ENCODE measurements at places on chromosomes 1 and 21. TPM values are rescaled to one million over a fixed set of nuclear protein-coding genes. Genes with fewer than 3 reads are reported as not detected.
A peak's percentile ranks its signal among the peaks of the same experiment; 100 is the strongest.

The SH2D5 gene
- total RNA-seq: 7.2 TPM

The CRYBG2 gene
- not detected for total RNA-seq

The ALX3 gene
- total RNA-seq: not detected

The LCE3E gene
- total RNA-seq: not detected

The FABP3 gene
- total RNA-seq: 5.6 TPM

The MROH7 gene
- not detected for total RNA-seq

The WNT2B gene
- 0.56 TPM for total RNA-seq

The KCNK2 gene
- total RNA-seq: 86.9 TPM

- DNase-seq: no peak
Measured at GRCh38 chr1:118944133-118944532, 44.0 kb downstream of the TBX15 start.

- no peak for DNase-seq
Measured at GRCh38 chr1:4546911-4547310, 107.5 kb upstream of the AJAP1 start.

DNA sequence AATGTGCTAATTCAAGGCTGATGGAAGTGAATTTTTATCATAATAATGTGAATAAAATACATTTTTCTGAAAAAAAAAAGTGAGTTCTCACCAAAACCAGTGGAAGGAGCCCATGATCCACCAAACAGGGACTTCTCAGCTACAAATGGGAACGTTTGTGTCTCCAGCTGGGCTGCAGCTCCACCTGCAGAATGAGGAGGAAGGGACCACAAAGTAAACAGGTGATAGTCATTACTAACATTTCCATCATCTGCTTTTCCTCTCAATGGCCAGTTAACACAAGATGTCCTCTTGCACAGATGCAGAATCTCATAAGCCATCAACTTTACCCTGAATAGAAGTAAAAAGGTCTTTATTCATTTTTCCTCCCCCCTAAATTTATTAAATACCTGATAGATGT is 246.2 kb downstream of the MRPL39 start:
- DNase-seq: no peak

DNA sequence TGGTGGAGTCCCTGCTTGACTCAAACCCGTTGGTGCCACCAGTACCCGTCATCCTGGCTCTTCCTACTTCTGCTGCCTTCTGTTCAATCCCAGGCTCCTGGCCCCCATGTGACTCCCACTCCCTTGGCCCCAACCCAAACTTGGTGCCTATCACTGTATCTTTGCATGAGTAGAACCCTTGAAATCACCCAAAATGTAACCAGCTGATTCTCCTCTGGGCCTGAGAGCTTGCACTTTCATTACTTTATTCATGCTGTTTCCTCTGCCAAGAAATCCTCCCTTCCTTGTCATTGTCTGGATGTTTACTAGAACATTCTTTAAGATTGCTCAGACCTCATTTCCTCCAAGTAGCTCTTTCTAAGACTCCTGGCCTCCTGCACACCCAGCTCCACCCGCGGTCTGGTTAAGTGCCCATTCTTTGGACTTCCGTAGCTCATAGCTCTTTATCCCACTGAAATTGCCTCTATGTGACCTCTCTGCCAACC is 15.7 kb downstream of the PTAFR start:
- DNase-seq: peak; percentile 90

DNA sequence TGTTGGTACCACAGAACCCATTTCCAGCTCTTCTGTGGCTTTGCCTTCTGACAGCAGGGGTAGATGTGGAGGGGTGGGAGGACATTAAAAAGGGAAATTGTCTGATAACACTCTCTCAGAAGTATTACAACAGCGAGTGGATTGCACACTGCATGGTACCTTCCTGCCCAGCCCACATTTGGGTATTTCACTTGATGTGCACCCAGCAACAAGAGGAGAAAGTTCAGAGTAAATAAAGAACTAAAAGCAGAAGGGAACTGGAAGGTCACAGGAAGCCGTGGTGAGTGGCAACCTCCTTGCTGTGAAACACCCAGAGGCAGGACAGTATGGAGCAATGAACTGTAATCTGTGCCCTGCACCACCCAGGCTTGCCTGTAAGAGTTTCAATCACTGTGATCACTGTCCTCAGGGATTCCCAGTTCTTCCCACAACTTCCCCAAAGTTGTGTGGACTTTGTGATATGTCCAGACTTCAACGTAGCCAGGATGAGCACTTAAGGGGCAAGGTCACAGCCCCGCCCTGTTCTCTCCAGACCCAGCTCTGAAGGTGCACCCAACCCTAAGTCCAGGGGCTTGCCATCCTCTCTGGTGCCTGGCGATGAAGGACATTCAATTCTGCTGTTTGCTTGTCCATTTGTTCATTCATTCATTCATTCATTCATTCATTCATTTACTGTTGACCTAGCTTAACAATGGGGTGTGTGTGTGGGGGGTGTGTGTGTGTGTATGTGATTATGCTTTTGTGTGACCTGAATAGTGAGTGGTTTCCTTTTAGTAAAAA is 18.7 kb upstream of the F5 start:
- DNase-seq: no peak

DNA sequence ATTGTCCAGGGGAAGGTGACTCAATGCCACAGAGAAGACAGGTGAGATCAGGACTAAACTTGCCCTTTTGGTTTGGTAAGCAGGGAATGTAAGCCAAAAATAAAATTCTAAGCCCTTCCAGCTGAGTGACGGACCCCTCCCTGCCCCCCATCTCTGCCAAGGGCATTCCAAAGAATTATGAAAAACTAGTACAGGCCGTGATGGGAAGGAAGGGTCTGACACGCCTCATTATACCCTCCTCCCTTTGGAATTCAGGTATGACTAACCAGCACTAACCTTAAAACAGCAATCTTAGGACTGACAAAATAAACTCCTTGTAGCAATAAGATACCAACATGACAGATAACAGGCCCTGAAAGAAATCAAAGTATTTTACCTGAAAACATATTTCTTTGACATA is 99.6 kb downstream of the GABPA start:
- no peak for DNase-seq

GRCh38 chr1:198244772-198245171 is 88.0 kb downstream of the NEK7 start:
- DNase-seq: no peak

- no peak for DNase-seq
Measured at GRCh38 chr1:228272331-228272791, 64.5 kb downstream of the OBSCN start.

GRCh38 chr1:235076504-235077162 is 52.0 kb downstream of the TOMM20 start:
- DNase-seq: no peak

- DNase-seq: no peak
Measured at GRCh38 chr1:205826016-205826806, 13.2 kb upstream of the SLC41A1 start.

GRCh38 chr1:184285401-184286087 is 101.3 kb upstream of the C1orf21 start:
- DNase-seq: no peak

GRCh38 chr1:227547310-227548118 is 15.8 kb upstream of the ZNF678 start:
- no peak for DNase-seq

DNA sequence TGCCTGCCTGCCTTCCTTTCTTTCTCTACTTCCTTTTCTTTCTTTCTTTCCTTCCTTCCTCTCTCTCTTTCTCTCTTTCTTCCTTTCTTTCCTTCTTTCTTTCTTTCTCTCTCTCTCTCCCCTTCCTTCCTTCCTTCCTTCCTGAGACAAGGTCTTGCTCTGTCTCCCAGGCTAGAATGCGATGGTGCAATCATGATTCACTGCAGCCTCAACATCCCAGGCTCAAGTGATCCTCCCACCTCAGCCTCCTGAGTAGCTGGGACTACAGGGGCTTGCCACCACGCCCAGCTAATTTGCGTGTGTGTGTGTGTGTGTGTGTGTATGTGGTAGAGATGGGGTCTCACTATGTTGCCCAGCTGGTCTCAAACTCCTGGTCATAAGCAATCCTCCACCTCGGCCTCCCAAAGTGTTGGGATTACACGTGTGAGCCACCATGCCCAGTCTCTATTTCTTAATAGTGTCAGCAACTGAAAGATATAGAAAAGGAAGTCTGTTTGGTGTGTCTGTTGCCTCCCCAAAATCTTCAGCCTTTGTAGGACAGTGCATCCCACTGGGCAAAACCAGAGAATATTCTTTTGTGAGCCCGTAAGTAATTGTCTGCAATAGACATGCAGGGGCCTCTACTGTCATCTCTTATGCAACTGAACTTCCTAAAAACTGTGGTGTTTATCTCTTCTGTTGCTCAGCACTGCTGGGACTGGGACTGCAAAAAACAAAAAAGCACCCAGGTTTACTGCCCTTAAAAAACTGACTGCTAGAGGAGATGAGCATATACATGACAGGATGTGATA is 20.9 kb upstream of the RAB4A start:
- DNase-seq: no peak

- DNase-seq: no peak
Measured at GRCh38 chr1:224432672-224433040, 1.9 kb downstream of the WDR26 start.

- peak; percentile 89 for DNase-seq
Measured at GRCh38 chr1:39450956-39451606, 40.4 kb upstream of the BMP8A start.

DNA sequence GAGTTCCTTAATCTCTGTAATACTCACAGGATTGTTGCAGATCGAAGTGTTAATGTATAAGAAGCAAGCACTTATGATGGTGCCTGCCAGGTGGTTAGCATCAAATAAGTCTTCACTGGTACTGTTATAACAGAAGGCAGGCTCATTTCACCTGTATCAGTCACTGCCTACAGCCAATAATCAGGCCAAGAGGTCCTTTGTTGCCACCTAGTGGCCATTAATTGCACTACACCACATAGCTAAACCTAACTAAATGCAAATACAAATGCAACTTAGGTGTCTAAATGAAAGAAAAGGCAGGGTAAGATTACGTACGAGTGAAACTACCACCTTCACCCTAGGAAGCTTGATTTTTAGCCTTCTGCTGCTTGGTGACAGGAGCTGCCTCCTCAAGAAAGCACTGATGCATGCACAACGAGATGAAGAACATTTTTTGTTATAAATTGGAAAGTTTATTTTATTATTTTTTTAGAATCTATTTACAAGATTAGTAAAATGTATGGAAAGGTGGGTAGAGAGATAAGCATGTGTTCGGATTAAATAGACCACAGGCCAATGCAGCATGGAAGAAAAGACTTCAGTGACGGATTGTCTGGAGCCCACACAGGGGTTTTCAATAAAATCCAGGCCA is 334.8 kb upstream of the CAMK1G start:
- peak; percentile 54 for DNase-seq

GRCh38 chr21:41997657-41998056 is 12.5 kb downstream of the ZBTB21 start:
- no peak for DNase-seq

DNA sequence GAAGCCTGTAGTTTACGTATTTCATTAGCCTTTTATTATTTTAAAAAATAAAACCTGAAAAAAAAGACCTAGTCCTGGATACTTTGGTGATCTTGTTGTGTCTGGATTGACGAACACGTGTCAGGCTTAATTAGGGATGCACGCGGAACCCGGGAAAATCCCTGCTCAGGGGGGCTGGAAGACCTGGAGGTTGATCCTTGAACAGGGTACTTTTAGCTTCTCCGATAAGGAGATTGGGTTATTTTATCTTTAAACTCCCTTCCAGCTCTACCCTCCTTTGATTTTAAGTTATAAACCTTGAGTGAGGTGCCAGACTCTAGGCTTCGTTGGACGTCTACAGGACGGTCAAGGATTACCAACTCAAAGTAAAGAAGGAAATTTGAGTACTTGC is 552 bp upstream of the ZNF691 start:
- DNase-seq: no peak

- DNase-seq: no peak
Measured at GRCh38 chr1:89610457-89611011, 22.4 kb upstream of the LRRC8C start.

GRCh38 chr21:38957575-38958322 is 152.0 kb downstream of the ETS2 start:
- no peak for DNase-seq

- peak; percentile 31 for DNase-seq
Measured at GRCh38 chr1:39148942-39149341, 55.6 kb upstream of the MACF1 start.

GRCh38 chr21:27380303-27380702 is 413.4 kb upstream of the ADAMTS5 start:
- DNase-seq: no peak

DNA sequence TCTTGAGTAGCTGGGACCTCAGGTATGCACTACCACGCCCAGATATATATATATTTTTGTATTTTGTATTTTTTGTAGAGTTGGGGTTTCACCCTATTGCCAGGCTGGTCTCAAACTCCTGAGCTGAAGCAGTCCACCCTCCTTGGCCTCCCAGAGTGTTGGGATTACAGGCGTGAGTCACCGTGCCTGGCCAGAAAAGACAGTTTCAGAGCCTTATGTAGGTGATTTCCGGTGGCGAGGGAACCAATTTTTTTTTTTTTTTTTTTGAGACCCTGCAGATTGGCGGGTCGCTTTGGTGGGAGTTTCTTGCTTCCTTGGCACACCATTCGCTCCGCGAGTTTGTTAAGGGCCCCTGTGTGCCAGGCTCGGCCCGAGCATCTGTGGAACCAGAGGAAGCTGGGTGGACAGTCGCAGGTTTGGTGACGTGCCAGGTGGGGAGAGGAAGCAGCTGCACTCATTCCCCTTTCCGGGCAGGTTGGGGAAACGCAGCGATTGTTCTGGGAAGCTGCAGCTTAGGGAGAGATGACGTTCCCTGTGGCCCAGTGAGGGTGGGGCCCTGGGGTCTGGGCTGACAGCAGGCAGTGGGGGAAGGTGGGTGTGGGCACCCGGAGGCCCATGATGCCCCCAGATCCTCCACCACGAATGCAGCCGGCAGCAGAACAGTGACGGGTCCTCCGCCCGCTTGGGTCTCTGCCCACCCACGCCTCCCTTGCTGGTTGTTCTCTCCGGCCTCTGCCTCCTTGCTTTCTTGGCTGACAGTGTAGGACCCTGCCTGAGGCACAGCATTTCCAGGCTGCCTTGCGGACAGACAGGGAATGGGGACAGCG is 25.1 kb downstream of the SPSB1 start:
- DNase-seq: peak; percentile 74

- DNase-seq: peak; percentile 67
Measured at GRCh38 chr1:245516284-245516759, 361.5 kb downstream of the KIF26B start.

GRCh38 chr1:208681878-208682663 is 437.9 kb upstream of the PLXNA2 start:
- DNase-seq: no peak
